ENCODE measurements at places on chromosomes 5 and 9. TPM values are rescaled to one million over a fixed set of nuclear protein-coding genes. Genes with fewer than 3 reads are reported as not detected.

- no peak for DNase-seq
Measured at GRCh38 chr5:125327676-125328075, 581.2 kb upstream of the ZNF608 start.

DNA sequence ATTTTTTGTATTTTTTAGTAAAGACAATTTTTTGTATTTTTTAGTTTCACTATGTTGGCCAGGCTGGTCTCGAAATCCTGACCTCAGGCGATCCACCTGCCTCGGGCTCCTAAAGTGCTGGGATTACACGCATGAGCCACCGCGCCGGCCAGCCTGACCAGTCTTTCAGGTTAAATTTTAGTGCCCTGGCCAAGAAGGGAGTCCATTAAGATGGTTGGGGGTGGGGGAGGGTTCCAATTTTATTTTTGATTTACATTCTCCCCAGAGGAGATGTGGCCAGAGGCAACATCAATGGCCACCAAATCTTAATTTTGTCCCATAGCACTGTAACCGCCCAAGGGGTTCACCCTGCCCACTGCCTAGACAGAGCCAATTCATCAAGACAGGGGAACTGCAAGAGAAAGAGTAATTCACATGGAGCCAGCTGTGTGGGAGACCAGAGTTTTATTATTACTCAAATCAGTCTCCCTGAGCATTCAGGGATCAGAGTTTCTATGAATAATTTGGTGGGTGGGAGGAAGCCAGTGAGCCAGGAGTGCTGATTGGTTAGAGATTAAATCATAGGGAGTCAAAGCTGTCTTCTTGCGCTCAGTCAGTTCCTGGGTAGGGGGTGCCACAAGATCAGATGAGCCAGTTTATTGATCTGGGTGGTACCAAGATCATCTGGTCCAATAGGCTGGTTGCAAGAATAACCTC lies 24.7 kb downstream of the TBCA start:
- DNase-seq = no peak

GRCh38 chr5:164358531-164359259 lies 853.3 kb downstream of the MAT2B start:
- no peak for DNase-seq

- DNase-seq = no peak
Measured at GRCh38 chr5:143057580-143057999, 287.4 kb downstream of the ARHGAP26 start.

The NRG2 gene
- total RNA-seq = 0.26 TPM

The GADD45G gene
- 3.7 TPM for total RNA-seq

The FAM169A gene
- 23.7 TPM for total RNA-seq
